ENCODE measurements at places on chromosomes 2 and 18.

DNA sequence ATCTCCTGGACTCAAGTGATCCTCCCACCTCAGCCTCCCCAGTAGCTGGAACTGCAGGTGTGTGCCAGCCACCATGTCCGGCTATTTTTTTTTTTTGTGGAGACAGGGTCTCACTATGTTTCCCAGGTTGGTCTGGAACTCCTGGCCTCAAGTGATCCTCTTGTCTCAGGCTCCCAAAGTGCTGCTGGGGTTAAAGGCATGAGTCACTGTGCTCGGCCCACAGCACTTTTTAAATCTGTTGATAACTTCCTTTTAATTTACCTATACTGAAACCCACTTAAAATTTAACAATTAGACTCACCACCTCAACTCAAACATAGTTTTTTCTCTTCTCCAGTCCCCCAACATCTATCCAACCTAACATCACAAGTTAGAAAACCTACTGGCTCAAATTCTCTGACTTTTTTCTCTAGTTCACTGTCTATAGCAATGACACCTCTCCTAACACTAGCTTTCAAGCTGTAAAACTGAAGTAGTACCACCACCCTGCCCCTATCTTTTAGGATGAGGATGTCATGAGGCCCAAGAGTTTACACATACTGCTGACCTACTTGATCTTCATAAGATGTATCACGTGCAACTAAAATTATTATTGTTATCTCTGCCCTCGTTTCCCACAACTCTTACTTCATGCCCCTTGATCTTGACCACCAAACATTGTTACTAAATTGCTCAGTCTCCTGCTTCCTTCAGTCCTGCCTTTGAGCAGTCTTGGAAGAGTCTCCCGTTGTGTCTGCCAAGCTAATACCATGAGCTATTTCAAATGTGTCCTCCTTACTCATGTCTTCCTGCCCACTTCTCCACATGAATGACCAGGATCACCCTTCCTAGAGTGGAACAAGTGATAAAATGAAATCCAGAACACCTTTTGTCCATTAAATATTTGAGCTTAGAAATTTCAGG lies 142.3 kb upstream of the ZFP36L2 start:
- no peak for DNase-seq

- no peak for DNase-seq
Observed at GRCh38 chr2:133855526-133855925, 287.3 kb upstream of the NCKAP5 start.

DNA sequence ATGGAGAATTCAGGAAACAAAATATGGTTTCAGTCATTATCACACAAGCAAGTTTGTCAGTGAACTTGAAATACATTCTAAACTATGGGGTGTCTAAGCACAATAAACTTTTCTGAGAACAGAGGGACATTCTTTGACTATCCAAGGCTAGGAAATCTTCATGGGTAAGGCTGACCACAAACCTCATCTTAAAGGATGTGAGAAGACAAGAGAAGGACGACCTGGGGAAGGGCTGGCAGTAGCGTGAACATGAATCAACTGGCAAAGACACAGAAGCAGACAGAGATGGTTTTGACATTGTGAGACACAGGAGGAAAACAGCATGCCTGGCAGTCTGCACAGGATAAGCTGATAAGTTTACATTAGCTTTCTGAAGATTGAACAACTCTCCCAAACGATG lies 752.4 kb upstream of the SLC8A1 start:
- DNase-seq: no peak

DNA sequence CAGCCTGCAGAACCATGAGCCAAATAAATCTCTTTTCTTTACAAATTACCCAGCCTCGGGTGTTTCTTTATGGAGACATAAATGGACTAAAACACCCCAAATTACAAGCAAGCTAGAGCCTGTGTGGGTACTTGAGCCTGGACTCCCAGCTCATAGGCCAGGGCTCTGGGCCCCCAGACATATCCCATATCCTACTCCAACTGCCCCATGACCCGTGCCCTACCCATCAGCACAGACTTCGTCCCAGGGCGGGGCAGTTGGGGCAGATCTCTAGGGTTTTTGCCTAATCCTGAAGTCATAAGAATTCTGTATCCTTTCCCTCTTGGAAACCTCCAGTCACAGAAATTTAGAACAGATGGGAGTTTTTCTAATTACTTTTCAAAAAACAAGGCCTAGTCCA lies 90.7 kb downstream of the DDX1 start:
- no peak for DNase-seq

DNA sequence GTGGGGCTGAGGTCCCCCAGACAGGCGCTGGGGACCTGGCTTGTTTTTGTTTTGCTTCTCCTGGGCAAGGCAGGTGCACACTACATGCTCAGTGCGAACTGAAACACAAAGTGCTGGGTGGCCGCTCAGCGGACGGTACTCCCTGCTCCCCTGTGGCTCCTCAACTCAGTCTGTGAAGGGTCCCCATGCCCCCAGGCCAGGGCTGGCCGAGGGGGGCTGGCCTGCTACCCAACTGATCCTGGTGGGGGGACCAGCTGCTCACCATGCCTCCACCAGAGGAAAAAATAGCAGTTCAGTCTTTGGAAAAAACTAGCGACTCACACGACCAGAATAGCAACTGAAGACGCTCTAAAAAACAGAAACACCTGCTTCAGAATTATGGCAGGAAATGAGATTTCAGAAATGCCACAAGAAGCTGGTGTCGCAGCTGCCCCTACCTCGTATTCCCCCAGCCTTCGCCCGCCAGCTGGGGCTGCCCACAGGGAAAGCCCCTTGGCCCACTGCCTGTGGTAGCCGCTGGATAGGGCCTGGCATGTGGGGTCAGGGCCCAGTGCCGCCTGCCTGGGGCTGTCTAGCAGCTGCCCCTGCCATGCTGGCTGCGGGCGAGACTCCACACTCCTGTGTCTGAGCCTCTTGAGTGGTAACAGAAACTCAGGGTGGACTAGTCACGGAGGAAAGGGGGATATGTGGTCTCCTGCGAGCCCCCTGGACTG lies 43.7 kb downstream of the MEX3C start:
- DNase-seq: peak; percentile 44

- no peak for DNase-seq
Observed at GRCh38 chr2:216696321-216696720, 972 bp upstream of the IGFBP5 start.

DNA sequence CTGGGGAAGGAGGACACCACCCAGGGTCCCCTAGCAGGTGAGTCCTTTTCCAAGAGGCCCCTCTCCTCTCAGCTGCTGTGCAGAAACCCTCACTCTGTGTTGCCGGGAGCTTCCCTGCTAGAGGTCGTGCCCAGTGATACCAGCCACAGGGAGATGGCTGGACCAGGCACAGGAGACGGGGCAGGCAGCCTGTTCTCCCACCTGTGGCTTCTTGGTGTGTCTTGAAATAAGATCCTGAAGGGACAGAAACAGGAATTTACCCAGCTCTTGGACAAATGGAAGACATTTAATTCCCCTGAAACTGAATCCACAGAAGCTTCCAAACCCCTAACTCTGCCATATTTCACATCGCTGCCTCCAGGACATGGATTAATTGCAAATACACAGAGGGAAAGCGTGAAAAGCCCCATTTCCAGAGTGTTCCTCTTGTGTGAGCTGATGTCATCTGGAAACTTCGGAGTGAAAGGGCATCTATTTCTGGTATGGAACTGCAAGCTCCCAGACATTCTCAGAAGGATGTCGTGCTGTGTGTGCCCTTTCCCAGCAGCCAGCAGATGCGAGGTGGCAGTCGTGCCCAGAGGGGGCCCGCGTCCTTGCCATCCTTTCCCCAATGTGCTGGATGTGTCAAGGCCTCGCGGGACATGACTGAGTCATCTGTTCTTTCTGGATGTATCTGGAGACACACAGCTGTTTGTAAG lies 177.7 kb downstream of the SEPTIN10 start:
- DNase-seq: no peak

GRCh38 chr2:176780348-176780747 lies 432.2 kb upstream of the HNRNPA3 start:
- DNase-seq: no peak

- no peak for DNase-seq
Observed at GRCh38 chr2:61978522-61978921, 73.0 kb downstream of the COMMD1 start.

GRCh38 chr2:58157754-58158153 lies 83.4 kb downstream of the FANCL start:
- no peak for DNase-seq

DNA sequence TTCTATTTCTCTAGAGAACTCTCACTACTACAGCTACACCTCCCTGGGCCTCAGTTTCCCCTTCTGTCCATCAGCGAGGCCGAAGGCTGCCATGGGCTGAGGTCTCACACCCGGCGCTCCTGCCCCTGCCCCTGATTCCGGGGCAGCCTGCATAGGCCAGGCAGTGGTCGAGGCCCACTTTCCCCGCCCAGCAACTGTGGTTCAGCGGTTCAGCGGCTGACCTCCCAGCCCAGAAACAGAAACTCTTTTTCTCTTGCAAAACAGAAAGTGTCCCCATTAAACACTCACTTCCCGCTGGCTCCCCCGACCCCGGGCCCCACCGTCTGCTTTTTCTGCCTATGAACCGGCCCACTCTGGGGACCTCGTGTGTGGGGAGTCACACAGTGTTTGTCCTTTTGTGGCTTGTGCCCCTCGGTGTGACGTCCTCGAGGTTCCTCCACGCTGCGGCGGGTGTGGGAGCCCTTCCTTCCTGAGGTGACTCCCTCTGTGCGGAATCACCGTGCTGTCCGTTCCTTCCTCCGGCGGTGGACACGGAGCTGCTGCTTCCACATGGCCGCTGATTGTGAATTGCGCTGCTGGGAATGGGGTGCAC lies 16.0 kb downstream of the PDCD1 start:
- peak; percentile 46 for DNase-seq

- DNase-seq: no peak
Observed at GRCh38 chr2:225756198-225756597, 356.7 kb downstream of the NYAP2 start.

- DNase-seq: no peak
Observed at GRCh38 chr2:69118609-69119008, 105.6 kb downstream of the ANTXR1 start.

DNA sequence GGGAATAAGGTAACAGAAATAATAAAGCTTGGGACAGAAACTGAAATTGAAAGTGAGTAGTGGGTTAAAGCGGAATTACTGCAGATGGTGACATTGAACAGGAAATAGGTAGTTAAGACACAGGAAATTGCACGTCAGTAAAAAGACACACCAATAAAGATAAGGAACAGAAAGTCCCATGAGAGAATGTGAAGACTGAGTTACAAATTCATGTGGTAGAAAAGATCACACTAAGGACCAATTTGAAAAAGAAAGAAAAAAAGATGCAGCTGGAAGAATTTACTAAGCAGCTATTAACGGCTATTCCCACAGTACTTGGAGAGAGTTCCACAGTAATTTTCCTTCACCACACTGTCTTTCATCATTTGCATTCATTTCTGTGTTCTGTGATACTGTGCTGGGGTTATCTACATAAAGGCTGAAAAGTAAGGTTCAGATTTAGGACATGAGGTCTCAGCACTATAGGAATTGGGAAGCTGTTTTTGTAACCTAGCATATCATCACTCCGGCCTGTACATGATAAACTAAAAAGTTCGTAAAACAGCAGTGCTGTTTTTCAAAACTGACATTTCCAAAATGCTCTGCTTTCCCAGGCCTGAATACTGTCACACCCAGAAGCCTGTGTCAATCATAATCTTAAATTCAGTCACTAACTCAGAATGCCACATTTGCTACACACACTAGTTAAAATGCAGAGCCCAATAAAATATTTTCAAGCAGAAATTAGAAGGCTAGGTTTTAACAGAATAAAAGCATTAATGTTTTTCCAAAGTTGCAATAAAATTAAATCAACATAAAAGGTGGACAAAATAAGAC lies 42.9 kb downstream of the SRBD1 start:
- DNase-seq: no peak

DNA sequence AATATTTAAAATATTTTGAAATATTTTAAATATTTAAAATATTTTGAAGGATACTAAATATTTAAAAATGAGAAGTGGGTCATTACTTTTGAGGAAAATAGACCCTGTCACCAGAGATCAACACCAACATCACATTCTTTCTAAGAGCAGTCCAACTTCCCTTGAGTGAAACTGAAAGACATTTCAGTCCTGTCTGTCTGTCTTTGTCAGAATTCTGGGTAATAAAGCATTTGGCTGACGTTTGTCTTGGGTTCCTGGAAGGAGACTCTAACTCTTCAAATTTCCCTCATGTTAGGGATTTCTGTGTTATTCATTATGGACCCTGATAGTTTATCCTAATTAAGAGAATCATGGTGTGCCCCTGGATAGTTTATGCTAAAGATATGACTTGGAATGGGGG lies 32.8 kb downstream of the TTC21B start:
- no peak for DNase-seq

DNA sequence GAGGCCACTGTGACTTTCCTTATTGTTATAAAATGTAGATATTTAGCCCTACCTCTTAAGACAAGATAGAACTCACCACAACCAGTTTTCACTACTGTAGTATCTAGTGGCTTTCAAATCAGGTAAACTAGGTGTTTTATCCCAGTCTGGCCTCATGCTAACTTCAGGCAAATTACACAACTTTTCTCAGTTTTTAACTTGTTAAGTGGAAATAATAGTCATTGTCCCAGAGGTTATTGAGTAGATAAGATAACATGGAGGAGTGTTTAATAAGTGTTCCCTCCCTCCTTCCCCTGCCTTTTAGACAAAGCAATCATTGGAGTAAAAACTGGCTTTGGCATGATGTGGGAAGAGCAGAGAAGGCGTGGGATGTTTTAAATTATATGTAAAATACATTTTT lies 27.3 kb downstream of the ANXA4 start:
- no peak for DNase-seq

GRCh38 chr2:190062601-190063000 lies at the start of gene MSTN:
Gene MSTN (minus strand): TSS chr2:190062729. CDS start chr2:190062596, 133 bp downstream.
- DNase-seq: no peak

GRCh38 chr2:121335294-121336290 lies 50.6 kb upstream of the TFCP2L1 start:
- no peak for DNase-seq

DNA sequence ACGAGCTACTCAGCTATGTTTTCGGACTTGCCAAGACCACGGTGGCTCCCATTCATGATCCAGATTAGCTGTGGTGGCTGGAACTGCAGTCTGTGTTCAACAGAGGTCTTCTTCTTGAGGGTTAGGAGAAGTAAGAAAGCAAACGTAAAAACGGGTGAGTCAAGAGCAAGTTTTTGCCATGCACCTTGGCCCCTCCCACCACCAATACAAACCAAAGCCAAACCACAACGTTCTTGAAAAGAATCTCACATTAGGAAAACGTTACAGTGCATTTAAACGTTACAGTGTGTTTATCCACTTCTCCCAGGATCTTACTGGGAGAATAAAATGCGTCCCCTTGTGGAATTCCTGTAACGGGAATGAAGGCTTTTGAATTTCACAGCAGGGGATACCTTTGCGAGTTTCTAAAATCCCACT lies 725 bp downstream of the FBXO48 start:
- DNase-seq: peak; percentile 34

DNA sequence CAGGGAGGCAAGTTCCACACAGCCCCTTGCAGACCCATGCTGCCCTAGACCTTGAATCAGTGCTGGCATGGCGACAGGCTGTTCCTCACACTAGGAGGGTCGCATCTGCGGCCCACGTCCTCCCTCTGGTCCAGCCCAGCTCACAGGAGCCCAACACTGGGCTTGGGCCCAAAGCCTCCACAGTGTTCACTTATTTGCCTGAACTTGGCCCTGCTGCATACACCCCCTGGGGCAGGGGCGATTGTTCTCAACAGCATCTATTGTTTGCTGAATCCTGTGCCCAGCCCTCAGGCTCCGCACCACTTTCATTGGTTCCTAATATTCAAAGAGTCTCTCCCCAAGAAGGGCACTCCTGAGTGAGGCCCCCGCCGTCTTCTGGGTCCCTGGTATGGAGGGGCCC lies 90.7 kb downstream of the ZBTB7C start:
- DNase-seq: no peak

GRCh38 chr2:152402780-152403759 lies 68.1 kb downstream of the FMNL2 start:
- DNase-seq: no peak

GRCh38 chr2:69791045-69791444 lies 38.4 kb upstream of the GMCL1 start:
- DNase-seq: no peak
